ENCODE measurements at places on chromosomes 12 and 14.

DNA sequence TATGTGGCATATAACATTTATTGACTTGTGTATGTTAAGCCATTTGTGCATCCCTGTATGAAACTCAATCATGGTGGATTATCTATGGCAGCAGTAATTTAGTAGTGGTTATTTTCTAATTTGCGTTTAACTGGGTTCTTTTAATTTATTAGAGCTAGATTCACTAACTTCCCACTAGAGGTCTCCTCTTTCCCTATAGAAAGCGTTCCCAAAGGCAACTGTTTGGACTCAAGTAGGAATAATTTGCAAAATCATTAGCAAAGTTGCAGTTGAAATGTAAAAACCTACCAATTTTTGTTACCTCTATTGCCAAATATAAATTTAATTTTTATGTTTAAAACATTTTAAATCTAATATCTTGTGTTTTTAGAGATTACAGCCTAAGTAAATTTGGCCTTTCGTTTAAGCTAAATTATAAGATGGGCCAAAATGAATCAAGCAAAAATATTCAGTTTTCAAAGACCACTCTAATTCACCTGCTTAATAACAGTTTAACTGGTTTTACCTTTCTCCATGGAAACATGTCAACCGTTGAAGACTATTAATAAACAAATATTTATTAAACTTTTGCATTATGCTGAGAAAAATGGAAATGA lies 6.0 kb downstream of the DMAC2L start:
- DNase-seq = no peak

- no peak for DNase-seq
These were observed 1.2 kb upstream of the MED13L start for GRCh38 chr12:116278667-116279066.

GRCh38 chr14:103653805-103654204 lies 24.8 kb downstream of the KLC1 start:
- no peak for DNase-seq

- no peak for DNase-seq
These were observed 282.2 kb downstream of the GPHN start for GRCh38 chr14:66790101-66790500.

- DNase-seq = no peak
These were observed 72.1 kb upstream of the ST8SIA1 start for GRCh38 chr12:22406627-22407026.

GRCh38 chr12:28859551-28859950 lies 289.5 kb upstream of the FAR2 start:
- no peak for DNase-seq

GRCh38 chr12:14710632-14711320 lies 14.4 kb upstream of the GUCY2C start:
- DNase-seq = no peak

GRCh38 chr12:85831327-85831990 lies 4.8 kb downstream of the RASSF9 start:
- DNase-seq = no peak

DNA sequence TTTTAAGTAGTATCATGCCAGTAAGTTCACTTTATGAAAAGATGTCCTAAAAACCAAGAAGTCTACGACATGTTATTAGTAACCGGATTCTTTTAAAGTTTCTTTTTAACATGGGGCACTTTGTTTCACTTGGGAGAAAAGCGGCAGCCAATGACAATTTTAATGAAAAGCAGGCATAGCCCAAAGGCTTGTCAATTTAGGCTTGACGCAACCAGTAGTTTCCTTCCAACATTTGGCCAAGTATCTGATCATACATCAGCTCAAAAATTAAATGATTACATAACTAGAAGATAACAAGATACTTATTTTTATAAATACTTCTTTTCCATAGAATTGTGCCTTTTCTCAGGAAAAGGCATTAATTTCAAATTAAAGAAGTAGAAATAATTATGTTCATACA lies 112.8 kb downstream of the TXNDC16 start:
- DNase-seq = no peak

DNA sequence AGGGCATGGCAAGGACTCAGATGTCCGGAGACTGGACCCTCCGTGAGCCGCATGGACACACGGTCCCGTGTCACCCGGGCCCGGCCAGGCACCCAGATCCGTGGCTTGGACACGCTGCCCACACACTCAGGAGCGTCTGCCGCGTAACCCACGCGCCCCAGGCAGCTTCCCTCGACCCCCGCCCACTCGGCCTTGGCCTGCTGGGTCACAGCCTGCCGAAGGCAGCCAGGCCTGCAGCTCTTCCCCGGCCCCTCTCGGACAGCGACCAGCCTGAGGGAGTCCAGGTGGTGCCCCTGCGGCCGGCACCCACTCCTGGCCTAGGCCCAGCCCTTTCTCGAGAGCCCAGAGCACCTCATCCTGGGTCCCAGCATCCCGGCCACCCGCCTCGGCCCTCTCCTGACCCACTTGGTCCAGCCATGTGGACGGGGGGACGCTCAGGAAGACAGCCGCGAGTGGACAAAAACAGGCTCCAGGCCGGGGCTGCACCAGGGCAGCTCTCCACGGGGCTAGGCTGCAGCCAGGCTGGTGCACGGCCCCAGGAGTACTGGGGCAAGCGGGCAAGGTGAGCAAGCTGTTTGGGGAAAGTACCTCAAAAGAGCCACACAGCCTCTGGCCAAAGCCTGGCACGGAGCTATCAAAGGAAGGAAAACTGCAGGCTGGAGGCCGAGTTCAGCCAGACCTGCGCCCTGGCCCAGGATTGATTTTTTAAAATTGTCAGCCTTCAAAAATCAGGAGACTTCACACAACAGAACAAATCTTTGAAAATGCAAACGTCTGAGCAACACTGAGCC lies 6.5 kb downstream of the AKT1 start:
- DNase-seq = no peak

- DNase-seq = no peak
These were observed at the start of gene NUAK1 for GRCh38 chr12:106138633-106139421. NUAK1 (minus strand) TSS chr12:106138954; CDS start chr12:106138653, 301 bp downstream.

- DNase-seq = no peak
These were observed 8.7 kb upstream of the SELPLG start for GRCh38 chr12:108642269-108642870.

DNA sequence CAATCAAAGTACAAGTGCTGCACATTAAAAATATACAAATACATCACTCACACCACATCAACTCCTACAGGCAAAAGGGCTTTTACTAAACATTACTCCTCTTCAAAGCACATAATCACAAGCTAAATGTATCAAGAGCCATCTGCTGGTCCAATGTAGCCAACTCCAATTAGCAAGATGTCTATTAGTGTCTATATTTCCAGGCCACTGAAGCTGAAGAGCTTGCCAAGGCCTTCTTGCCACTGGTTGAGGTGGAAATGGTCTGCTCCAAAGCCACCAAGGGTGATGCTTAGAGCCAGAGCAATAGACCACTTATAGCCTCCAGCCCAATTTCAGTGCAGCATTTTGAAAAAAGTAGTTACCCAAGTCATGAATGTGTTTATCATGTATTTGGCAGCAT lies 54.4 kb downstream of the RASSF9 start:
- no peak for DNase-seq

DNA sequence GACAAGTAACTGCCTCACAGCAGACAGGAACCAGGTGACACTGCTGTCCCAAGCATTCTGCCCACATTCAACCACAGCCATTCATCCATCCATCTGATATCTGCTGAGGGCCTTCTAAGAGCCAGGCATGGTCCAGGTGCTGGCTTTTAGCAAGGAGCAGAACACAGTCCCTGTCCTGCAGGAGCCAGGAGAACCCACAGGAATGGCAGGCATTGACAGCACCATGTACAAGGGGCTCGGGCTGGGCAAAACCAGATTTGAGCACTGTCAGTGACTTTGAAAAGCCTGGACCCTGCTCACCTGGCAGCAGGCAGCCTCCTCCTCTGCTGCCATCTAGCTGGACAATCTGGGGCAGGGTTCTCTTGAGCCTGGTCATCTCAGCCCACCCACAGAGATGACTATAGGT lies 137.0 kb downstream of the ZFP36L1 start:
- no peak for DNase-seq

- no peak for DNase-seq
These were observed 108.4 kb downstream of the RFLNA start for GRCh38 chr12:124403273-124403672.

DNA sequence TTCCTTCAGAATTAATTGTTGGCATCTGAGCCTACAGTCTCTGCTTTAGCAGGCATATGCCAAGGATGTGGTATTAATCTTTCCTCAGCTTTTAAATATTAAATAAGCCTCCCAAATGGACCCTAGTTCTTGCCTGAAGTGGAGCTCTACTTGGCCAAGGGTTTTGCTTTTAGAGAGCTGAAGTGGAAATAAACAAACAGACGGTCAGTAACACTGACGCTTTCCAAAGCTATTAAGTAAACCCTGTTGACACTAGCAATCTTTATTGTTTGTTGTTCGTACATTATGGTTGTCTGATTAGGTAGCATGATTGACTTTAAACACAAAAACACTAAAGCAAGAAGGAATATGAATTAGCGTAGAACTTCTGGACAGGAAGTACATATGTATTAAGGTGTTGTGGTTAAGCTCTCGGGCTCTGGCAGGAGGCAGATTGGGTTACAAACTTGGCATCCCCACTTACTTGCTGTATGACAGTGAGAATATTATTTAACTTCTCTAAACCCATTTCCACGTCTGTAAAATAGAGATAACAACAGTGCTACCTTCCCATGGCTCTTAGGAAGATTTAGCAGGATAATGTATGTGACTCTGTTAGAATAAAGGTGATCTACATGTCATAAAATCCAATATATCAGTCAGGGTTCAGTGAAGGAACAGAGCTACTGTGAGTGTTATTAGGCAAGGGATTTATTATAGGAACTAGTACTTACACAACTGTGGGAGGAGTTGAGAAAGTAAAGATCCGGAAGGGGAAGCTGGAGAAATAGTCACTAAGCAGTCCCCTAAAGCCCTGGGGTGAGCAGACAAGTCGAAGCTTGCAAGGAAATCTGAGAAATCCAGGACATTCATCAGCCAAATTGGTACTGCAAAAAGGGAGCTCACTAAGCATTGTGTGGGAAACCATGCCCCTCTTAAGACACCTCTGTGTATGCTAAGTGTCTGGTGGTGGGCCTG lies 92.2 kb upstream of the ATF7IP start:
- DNase-seq = no peak

GRCh38 chr14:49957089-49957852 lies 64.4 kb downstream of the ARF6 start:
- no peak for DNase-seq

DNA sequence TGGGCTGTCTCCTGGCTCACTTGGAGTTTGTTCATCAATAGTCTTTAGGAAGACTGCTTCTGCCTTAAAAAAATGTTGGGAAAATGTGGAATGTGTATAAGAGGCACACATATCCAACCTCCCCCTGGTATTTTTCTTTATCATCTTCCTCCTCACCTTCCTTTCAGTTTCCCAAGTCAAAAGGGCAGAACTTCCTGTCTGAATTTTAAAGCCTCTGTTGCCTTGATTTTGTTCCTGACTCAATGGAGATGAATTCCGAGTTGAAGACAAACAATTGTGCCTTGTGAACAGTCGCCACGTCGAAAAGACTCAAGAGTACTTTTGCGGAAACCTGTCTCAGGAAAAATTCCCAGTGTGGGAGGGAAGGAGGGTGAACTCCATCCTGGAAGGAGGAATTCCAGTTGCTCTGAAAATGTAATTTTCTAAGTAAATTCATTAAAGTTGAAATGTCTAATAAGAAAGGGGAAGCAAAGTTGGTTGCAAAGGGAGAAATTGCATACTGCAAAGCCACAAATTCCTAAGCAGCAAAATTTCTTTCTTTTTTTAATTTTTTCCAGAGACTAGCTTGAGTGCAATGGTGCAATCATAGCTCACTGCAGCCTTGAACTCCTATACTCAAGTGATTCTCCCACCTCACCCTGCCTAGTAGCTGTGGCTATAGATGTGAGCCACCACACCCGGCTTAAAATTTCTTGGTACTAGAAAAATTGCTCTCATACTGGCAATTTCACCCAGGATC lies 50.2 kb upstream of the ELK3 start:
- no peak for DNase-seq

DNA sequence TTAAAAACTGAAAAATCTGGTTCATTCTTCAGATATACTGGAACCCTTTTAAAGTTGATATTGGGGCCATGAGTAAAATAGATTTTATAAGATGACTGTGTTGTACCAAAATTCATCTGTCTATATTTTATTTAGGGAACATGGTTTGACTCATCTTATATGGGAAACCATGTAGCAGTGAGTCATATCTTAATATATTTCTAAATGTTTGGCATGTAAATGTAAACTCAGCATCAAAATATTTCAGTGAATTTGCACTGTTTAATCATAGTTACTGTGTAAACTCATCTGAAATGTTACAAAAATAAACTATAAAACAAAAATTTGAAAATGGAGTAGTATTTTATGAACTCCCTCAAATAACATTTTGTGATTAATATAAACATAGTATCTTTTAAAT lies 14.2 kb downstream of the PTGER2 start:
- no peak for DNase-seq

- DNase-seq = no peak
These were observed 52.7 kb downstream of the KCNA5 start for GRCh38 chr12:5096241-5096924.

DNA sequence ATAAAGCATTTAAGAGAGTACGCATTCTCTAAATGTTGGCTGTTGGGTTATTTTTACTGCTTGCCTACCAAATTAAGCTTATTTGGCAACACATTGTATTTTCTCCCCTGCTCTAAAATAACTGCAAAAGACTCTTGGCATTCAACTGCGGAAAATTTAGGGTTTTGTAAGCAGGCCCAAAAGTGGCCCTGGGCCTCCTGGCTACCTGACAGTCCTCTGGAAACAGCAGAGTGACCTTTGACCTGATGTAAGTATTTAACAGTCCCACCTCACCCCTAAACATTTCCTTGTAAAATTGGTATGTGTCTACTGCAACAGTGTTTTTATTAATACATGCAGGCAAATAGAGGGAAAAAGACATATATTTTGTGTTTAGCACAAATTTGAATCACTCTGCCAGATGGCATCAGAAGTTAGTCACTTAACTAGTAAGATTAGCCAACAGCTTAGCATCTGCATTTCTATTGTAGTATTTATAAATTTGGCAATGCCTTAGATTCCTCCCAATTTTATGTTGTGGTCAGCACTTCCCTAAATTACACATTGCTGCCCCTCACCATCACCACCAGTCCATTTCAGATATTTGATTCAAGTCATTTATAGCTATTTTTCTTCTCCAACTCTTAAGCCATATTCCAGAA lies 11.2 kb downstream of the LLPH start:
- DNase-seq = no peak

GRCh38 chr12:6957151-6957701 lies 6.1 kb downstream of the PTPN6 start:
- DNase-seq = no peak

- DNase-seq = no peak
These were observed 1.0 kb upstream of the SINHCAF start for GRCh38 chr12:31326736-31327659.

DNA sequence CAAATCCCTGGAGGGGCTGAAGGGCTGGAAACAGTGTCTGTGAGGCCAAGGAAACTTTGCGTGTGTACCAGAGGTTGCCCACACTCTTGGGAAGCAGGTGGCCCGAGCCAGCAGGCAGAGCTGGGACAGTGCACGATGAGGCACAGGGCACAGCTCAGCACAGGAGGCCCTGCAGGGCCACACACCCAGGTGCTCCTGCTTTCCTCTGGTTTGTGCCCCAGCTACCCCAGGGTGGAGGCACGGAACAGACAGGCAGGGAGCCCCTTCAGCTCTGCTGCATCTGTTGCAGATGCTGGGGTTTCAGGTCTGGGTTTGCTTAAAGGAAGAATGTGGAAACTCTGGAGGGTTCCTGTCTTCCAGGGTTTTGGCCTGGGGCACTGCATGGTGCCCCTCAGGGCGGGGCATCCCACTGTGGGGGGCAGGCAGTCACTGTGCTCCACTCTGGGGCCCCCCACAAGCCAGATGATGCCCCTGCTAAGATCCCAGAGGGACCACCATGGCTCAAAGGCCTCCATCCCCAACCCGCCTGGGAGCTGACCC lies 8.6 kb downstream of the TMEM179 start:
- no peak for DNase-seq

GRCh38 chr12:27711317-27711682 lies 668 bp downstream of the MRPS35 start:
- no peak for DNase-seq
